ENCODE measurements at places on chromosomes 5 and 9. TPM values are rescaled to one million over a fixed set of nuclear protein-coding genes. Genes with fewer than 3 reads are reported as not detected.

GRCh38 chr9:89536600-89536999 is 38.7 kb upstream of the SEMA4D start:
- H3K4me3 ChIP-seq, result no peak overlapping the region
- H3K27ac ChIP-seq, result no peak overlapping the region
- DNase-seq, result no peak

- H3K4me1 ChIP-seq, result no peaks in the 10 kb centered on the region
- no peak overlapping the region for H3K4me3 ChIP-seq
- no peak overlapping the region for H3K27ac ChIP-seq
- no peaks in the 10 kb centered on the region for H3K36me3 ChIP-seq
- no peaks in the 10 kb centered on the region for H3K27me3 ChIP-seq
Observed at GRCh38 chr5:4640795-4641194, 499.3 kb upstream of the ADAMTS16 start.

TXNDC8 gene
- not detected for total RNA-seq

DNA sequence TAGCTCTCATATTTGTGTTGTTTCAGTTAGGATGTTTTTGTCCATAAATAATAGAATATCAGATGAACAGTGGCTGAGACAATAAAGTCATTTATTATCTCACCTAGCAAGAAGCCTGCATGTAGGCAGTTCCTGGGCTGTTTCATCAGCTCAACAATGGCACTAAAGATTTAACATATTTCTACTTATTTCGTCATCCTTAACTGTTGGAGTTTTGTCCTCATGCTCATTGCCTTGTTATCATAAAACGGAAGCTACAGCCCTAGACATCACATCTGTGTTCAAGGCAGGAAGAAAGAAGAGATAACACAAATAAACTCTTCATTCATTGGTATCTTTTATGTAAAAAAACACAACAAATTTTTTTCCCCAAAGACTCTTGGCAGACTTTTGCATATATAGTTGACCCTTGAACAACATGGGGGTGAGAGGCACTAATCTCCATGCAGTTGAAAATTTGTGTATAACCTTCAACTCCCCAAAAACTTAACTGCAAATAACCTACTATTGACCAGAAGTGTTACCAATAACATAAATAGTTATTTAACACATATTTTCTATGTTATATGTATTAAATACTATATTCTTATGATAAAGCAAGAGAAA is 277.2 kb upstream of the ADRA1B start:
- DNase-seq, result no peak
- H3K27me3 ChIP-seq, result no peaks in the 10 kb centered on the region
- no peak overlapping the region for H3K27ac ChIP-seq
- H3K4me1 ChIP-seq, result no peaks in the 10 kb centered on the region

DNA sequence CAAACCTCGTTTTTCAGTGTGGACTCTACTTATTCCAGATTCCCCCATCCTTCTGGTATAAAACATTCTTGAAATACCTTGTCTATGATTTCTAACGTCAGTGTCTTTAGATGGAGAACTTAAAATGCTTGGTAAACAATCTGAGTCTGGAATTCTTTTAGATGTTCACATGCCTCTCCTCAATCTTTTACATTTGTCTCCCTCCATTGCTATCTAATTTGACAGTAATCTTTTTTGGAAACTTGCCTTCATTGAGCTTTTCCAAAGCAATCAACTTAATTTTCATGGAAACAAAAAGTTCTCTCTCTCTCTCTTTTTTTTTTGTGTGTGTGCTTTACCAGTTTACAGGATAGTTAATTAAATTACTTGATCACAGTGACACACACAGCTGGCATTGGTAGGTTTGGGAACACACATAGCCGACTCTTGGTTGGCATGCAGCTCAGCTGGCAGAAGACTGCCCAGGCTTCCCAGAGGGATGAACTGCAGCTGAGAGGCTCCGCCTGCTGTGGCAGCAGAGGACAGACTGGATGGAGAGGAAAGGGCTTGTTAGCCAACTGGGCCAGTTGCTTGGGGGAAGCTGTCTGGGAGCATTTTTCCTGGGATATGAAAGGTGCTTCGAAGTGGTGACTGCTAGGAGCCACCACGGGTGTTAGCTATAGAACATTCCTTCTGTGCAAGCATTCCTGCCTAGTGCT is 271.3 kb downstream of the ZSWIM6 start:
- H3K4me1 ChIP-seq, result peaks cover 20% of the 10 kb centered on the region
- no peak overlapping the region for H3K27ac ChIP-seq
- no peak overlapping the region for H3K4me3 ChIP-seq
- no peaks in the 10 kb centered on the region for H3K27me3 ChIP-seq

GRCh38 chr5:141708016-141708415 is 26.0 kb upstream of the ARAP3 start:
- no peaks in the 10 kb centered on the region for H3K27me3 ChIP-seq
- H3K27ac ChIP-seq, result no peak overlapping the region
- no peaks in the 10 kb centered on the region for H3K4me1 ChIP-seq
- H3K36me3 ChIP-seq, result no peaks in the 10 kb centered on the region
- no peak for DNase-seq

DNA sequence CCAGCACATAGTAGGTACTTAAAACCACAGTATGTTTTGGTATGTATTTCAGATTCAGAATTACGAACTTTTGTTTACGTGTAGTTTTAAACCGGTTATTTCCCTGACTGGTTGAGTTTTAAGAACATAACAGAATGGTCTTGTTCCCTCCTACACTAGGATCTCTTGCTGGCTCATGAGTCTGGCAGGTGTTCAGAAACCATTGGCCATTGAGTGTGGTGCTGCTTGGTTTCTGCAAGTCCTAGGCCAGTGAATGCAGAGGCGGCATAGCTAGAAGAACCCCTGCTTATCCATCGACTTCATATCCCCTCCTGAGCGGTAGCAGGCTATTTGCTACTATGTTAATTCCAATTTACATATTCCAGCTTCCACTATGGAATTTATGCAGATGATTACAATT is 65.6 kb downstream of the GPR21 start:
- H3K4me1 ChIP-seq, result peaks cover 5% of the 10 kb centered on the region
- no peaks in the 10 kb centered on the region for H3K36me3 ChIP-seq
- no peaks in the 10 kb centered on the region for H3K27me3 ChIP-seq

MARCOL gene
- not detected for total RNA-seq

All from prostate gland (tissue), 2 donors.